Activated naive CD8-positive, alpha-beta T cell treated with anti-CD3 and anti-CD28 coated beads, Interleukin-2, amount 10 ng/mL, durations not matched to agents 7 days and 5 days (primary cell): ENCODE measurements at places on chromosomes 2 and 18. TPM values are rescaled to one million over a fixed set of nuclear protein-coding genes. Genes with fewer than 3 reads are reported as not detected.

DNA sequence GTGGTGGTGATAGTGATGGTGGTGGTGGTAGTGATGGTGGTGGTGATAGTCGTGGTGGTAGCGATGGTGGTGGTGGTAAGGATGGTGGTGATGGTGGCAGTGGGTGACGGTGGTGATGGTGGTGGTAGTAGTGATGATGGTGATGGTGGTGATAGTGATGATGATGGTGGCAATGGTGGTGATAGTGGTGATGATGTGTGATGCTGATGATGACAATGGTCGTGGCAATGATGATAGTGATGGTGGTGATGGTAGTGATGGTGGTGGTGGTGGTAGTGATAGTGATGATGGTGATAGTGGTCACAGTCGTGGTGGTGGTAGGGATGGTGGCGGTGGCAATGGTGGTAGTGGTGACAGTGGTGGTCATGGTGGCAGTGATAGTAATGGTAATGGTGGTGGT, 243.9 kb upstream of the RAB6C start:
- no peak overlapping the region for H3K27ac ChIP-seq
- no peaks in the 10 kb centered on the region for H3K4me1 ChIP-seq
- DNase-seq: no peak
- no peak overlapping the region for H3K4me3 ChIP-seq
- no peaks in the 10 kb centered on the region for H3K36me3 ChIP-seq

- no peak for DNase-seq
- H3K4me1 ChIP-seq: peaks cover 2% of the 10 kb centered on the region
- H3K27me3 ChIP-seq: peaks cover 3% of the 10 kb centered on the region
- H3K4me3 ChIP-seq: no peak overlapping the region
- H3K36me3 ChIP-seq: no peaks in the 10 kb centered on the region
Observed at GRCh38 chr2:63675026-63675425, 86.3 kb downstream of the MDH1 start.

DNA sequence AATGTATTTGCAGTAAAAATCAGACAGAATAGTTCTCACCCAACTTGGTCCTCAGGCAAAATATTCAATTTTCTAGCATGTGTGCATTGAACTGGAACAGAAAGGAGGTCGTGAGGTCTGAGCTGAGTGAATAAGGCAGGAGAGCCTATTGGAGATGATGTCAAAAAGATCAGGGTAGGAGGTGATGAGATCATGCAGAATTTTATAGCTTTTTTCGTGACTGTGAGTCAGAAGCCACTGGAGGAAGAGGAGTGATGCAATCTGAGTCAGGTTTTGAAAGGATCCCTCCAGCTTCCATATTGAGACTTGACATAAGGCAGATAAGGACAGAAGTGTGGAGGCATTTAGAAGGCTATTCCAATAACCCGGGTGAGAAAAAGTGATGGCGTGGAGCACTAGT, 299.5 kb upstream of the SOX11 start:
- H3K27ac ChIP-seq: no peak overlapping the region
- H3K27me3 ChIP-seq: no peaks in the 10 kb centered on the region
- H3K4me3 ChIP-seq: no peak overlapping the region
- DNase-seq: no peak
- no peaks in the 10 kb centered on the region for H3K36me3 ChIP-seq
- H3K4me1 ChIP-seq: no peaks in the 10 kb centered on the region

GRCh38 chr2:134281815-134282419, 28.0 kb downstream of the MGAT5 start:
- peaks cover 30% of the 10 kb centered on the region for H3K36me3 ChIP-seq
- peak overlapping the region; percentile 82 for H3K4me3 ChIP-seq
- no peaks in the 10 kb centered on the region for H3K27me3 ChIP-seq
- DNase-seq: no peak
- peak overlapping the region; percentile 90 for H3K27ac ChIP-seq

DNA sequence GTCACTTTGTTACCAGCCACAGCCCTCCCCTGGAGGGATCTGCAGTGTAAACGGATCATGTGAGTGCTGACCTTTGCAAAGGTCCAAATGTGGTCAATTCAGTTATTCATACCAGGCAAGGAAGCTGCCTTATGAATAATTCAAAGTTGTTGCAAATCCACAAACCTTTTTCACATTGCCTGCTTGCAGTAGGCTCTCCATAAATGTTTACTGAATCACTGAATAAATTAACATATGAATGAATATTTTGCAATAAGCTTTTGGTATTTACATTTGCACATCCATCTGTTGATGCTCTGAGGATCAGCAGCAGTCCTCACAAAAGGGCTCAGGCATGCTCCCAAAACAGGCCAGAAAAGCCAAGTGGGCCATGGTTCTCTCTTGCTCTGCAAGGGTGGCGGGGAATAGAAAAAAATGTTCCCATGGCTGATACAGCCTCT, 156.8 kb downstream of the VAPA start:
- H3K4me3 ChIP-seq: no peak overlapping the region
- DNase-seq: no peak
- peaks cover under 1% of the 10 kb centered on the region for H3K27me3 ChIP-seq
- H3K36me3 ChIP-seq: no peaks in the 10 kb centered on the region

DNA sequence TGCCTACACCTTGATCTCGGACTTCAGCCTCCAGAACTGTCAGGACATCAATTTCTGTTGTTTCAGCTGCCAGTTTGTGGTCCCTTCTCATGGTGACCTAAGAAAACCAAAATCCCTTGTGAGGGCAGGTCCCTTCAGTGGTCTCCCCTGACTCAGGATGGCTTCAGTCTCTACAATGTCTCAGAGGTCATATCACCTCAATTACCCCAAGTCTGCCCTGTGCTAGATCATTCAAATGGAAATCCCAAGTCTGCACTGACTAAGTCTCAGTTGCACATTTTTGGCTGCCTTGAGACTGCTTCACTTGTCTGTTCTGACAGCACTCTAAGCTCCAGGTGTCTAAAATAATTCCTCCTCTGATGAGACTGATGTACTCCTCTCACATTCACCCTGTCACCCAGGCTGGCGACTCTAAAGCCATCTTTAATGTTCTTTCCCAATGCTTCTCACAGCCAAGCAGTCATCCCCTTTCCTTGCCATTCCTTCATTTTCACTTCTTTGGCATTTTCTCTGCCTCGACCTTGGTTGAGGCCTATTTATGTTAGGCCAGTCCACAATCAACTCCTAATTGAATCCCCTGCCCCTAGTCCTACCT, 470.8 kb downstream of the DLGAP1 start:
- H3K4me1 ChIP-seq: peaks cover 12% of the 10 kb centered on the region
- no peak overlapping the region for H3K4me3 ChIP-seq
- H3K27ac ChIP-seq: peak overlapping the region; percentile 74
- peaks cover 6% of the 10 kb centered on the region for H3K36me3 ChIP-seq

DNA sequence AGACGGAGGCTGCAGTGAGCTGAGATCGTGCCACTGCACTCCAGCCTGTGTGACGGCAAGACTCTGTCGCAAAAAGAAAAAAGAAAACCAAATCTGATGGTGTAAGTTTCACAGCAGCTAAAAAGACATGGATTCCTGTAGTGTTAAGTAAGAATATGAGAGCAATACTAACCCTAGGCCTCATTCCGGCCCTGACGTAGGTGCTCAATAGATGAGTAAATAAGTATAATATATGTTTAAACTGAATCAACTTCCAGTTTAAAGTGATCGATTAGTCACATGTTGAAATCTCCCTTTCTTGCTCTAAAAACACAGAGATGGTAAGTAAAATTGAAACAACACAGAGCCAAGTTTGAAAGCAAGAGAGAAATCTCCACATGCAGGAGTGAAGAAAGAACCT, 8.0 kb downstream of the ME2 start:
- H3K27ac ChIP-seq: no peak overlapping the region
- no peak for DNase-seq
- peaks cover 43% of the 10 kb centered on the region for H3K36me3 ChIP-seq
- H3K27me3 ChIP-seq: no peaks in the 10 kb centered on the region
- H3K4me1 ChIP-seq: peaks cover 7% of the 10 kb centered on the region

GRCh38 chr18:51716277-51716676, 518.8 kb upstream of the MEX3C start:
- no peak for DNase-seq
- no peak overlapping the region for H3K27ac ChIP-seq
- no peaks in the 10 kb centered on the region for H3K36me3 ChIP-seq
- H3K4me1 ChIP-seq: no peaks in the 10 kb centered on the region
- no peaks in the 10 kb centered on the region for H3K27me3 ChIP-seq
- H3K4me3 ChIP-seq: no peak overlapping the region

DNA sequence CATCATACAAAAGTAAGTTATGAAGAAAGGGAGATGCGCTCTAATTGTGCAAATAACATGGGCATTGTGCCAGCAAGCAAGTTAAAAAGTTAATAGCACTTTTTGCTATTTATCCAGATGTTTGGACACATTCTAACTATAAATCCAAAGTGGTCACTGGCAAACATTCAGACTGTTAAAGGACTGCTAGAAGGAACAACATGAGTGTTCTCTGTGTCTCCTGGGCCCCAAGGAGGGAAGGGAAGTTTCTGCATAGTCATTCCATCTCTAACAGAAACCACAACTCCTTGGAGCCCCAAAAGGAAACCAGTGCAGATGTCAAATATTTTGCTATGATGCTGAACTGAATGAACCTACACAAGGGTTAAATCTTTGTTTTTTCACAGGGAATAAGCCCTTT, 213.3 kb upstream of the HNRNPA3 start:
- H3K27ac ChIP-seq: no peak overlapping the region
- H3K36me3 ChIP-seq: peaks cover 6% of the 10 kb centered on the region
- no peak overlapping the region for H3K4me3 ChIP-seq
- H3K4me1 ChIP-seq: peaks cover 15% of the 10 kb centered on the region

DNA sequence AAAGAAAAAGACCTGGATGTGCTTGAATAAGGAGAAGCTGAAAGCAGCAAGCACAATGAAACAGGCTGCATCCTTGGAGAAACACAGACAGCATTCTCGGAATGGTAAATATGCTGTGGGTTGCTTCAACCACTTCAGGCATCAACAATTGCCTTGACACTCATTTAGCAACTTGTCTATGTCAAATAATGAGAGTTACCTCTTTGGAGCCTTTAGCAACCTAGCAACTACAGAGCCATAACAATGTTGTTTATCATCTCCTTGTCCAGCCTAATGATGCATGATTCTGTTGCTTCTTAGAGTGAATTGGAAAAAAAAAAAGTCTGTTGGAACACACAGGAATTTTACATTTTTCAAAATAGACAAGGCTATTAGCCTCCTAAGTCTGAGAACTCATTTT, 410.6 kb downstream of the PIK3C3 start:
- no peak overlapping the region for H3K4me3 ChIP-seq
- no peak for DNase-seq
- H3K27ac ChIP-seq: no peak overlapping the region
- no peaks in the 10 kb centered on the region for H3K27me3 ChIP-seq
- no peaks in the 10 kb centered on the region for H3K36me3 ChIP-seq

DNA sequence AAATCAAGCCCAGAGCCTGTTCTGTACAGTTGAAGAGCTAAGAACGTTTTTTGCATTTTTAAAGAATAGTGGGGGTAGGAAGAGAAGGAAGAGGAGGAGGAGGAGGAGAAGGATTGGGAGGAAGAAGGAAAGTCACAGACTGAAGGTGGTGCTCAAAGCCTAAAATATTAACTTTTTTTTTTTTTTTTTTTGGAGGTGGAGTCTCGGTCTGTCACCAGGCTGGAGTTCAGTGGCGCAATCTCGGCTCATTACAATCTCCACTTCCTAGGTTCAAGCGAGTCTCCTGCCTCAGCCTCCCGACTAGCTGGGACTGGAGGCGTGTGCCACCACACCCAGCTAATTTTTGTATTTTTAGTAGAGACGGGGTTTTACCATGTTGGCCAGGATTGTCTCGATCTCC, 18.3 kb upstream of the KLHL29 start:
- peaks cover 47% of the 10 kb centered on the region for H3K27me3 ChIP-seq
- H3K36me3 ChIP-seq: no peaks in the 10 kb centered on the region
- H3K4me1 ChIP-seq: no peaks in the 10 kb centered on the region
- H3K4me3 ChIP-seq: no peak overlapping the region
- DNase-seq: no peak

- H3K36me3 ChIP-seq: peaks cover 19% of the 10 kb centered on the region
- H3K27me3 ChIP-seq: no peaks in the 10 kb centered on the region
- no peak for DNase-seq
Observed at GRCh38 chr2:237692601-237693290, 65.4 kb downstream of the LRRFIP1 start.

DNA sequence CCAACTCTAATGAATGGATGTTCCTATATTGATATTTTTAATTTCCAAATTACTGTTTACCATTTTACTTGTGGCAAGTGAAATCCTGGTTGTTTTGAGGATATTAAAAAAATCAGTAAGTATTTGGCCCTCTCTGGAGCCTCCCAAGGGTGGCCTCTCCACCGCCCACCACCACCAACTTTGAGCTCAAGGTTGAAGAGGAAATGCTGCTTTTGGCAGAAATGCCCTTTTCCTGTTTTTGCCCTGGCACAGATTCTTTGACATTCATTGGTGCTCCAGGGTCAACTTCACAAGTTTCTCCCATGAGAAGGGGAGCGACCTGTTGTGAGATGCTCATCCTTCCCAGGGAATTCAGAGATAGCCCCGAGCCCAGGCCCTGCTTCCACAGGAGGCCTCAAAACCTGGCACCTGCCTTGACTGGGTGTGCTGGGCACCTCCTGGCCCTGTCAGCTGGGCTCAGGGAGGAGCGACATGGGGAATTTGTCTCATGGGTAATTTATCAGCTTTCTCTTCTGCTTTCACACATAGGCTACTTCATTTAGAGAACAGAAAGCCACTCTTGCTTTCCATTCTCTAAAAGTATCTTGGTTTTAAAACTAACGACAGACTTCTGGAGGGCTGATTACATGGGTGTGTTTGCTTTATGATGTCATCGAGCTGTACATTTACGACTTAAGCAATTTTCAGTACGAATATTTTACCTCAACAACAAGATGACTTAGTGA, 6.9 kb downstream of the CD8A start:
- H3K4me3 ChIP-seq: peak overlapping the region; percentile 93
- H3K27me3 ChIP-seq: no peaks in the 10 kb centered on the region
- H3K27ac ChIP-seq: peak overlapping the region; percentile 99
- H3K4me1 ChIP-seq: peaks cover 58% of the 10 kb centered on the region
- peaks cover 42% of the 10 kb centered on the region for H3K36me3 ChIP-seq

DNA sequence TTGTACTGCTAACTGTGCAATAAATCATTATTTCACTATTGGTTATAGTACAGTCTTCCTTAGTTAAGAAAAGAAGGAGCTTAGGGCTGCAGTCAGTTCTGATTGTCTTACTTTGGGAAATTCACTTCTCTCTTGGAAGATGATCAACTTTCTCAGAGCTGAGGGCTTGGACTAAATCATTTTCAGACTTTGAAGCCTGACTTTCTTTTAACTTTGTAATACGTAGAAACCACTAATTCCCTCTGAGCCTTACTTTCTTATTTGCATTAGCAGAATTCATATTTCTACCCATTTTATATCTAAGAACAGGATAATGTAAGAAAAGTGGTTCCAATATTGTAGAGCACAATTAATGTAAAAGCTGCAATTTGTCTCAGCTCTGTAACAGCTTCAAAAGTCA, 386.4 kb downstream of the TRIB2 start:
- peaks cover 1% of the 10 kb centered on the region for H3K27me3 ChIP-seq
- no peak overlapping the region for H3K4me3 ChIP-seq
- no peaks in the 10 kb centered on the region for H3K4me1 ChIP-seq
- H3K27ac ChIP-seq: no peak overlapping the region

Gene COL4A3
- not detected for total RNA-seq

Gene PKDCC
- not detected for total RNA-seq

Gene ALPP
- total RNA-seq: not detected

Gene TRABD2A
- total RNA-seq: 81.1 TPM

Gene FSHR
- not detected for total RNA-seq

Gene NFE2L2
- 71.0 TPM for total RNA-seq

Gene TMEM200C
- total RNA-seq: not detected
